Neural progenitor cell (in vitro differentiated cells): ENCODE measurements at places on chromosomes 3 and 15. TPM values are rescaled to one million over a fixed set of nuclear protein-coding genes. Genes with fewer than 3 reads are reported as not detected.

Gene SUCNR1
- total RNA-seq = not detected in 2 replicates

Gene SYNPR
- total RNA-seq = 0.30 and 0.59 TPM in 2 replicates

Gene SLC2A2
- total RNA-seq = not detected in 2 replicates

Gene DNAJA4
- 0.12 TPM in 1 of 2 replicates, not detected in the other for total RNA-seq

Gene BFSP2
- total RNA-seq = not detected in 2 replicates

Gene MOBP
- total RNA-seq = not detected in 2 replicates

Gene FSD2
- not detected in 2 replicates for total RNA-seq

Gene FGD5
- 0.24 and 0.25 TPM in 2 replicates for total RNA-seq

Gene C2CD4A
- total RNA-seq = not detected in 2 replicates

Gene CLDN18
- not detected in 2 replicates for total RNA-seq

Gene SLCO2A1
- total RNA-seq = 0.07 and 0.09 TPM in 2 replicates

Gene FBXL2
- total RNA-seq = 13.8 and 18.2 TPM in 2 replicates

Gene FOXB1
- 7.3 and 9.6 TPM in 2 replicates for total RNA-seq

Gene GOLGA8R
- total RNA-seq = not detected in 2 replicates

Gene WNT5A
- 3.3 and 5.5 TPM in 2 replicates for total RNA-seq

Gene CCDC80
- total RNA-seq = 14.7 and 21.5 TPM in 2 replicates

Gene SPTSSB
- total RNA-seq = 1.1 and 1.2 TPM in 2 replicates

Gene GPR160
- 4.3 and 6.0 TPM in 2 replicates for total RNA-seq

Gene ATP13A5
- not detected in 2 replicates for total RNA-seq

Gene PIGZ
- total RNA-seq = 1.2 TPM in 1 of 2 replicates, not detected in the other

Gene VGLL3
- total RNA-seq = 1.2 and 1.8 TPM in 2 replicates

Gene NMNAT3
- 0.87 and 0.95 TPM in 2 replicates for total RNA-seq

Gene KIF23
- 115 and 193 TPM in 2 replicates for total RNA-seq
